ENCODE measurements at places on chromosomes 11 and 22. TPM values are rescaled to one million over a fixed set of nuclear protein-coding genes. Genes with fewer than 3 reads are reported as not detected.

DNA sequence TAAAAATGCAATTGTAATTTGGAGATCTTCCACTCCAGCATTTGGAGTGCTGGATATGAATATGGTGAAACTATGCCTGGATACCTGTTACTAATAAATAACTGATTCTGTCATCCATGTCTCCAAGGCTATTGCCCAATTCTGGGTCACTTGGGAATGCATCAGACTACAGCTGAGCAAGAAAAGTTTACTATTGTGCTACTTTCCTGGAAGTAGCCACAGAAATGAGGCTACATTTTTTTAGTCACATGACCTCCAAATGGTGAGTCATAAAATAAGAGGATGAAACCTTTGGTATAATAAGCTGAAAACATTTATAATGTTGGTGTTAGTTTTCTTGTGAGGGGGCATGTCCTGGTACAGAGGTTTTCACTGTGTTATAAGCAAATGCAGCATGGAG is 44.4 kb downstream of the DCDC1 start:
- DNase-seq = peak; percentile 68

TRIM51 gene
- not detected for total RNA-seq

- DNase-seq = no peak
Observed at GRCh38 chr22:29691636-29692326, 28.0 kb upstream of the CABP7 start.

DNA sequence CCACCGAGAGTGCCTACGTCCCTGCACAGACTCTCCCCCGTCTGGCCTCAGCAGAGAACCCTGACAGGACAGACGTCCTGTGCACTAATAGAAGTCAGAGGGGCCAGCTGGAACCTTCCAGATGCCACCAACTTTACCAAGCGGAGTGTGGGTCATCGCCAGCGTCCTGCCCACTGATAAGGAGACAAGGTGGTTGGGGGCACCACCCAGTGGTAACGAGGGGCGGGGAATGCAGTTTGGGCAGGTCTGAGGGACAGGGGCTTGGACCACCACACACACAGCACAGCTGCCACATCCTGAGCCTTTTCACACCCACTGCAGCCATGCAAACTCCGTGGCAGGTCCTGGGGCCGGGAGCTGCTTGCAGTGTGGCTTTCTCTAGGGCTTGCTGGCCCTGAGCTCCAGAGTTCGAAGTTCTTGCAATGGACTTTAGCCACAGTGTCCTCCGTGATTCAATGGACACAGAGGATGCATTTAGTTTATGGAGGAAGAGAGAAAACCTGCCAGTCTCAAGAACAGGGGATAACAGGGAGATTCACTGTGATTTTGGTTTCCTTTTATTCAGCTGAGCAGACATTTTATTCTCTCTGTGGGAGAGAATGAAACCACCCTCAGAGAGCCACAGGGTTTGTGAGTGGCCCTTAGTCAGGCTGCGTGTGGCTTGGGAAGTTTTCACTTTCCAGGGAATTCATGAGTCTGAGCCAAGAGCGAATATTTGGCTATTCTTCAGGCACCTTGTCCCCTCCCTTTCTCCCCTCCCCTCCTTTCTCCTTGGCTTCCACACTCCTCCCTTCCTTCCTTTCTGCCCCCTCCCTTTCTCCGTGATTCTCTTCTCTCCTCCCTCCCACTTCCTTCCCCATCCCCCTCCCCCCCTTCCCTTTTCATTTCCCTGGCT is 13.1 kb downstream of the MRGPRG start:
- DNase-seq = no peak

CHADL gene
- 3.3 TPM for total RNA-seq

DNA sequence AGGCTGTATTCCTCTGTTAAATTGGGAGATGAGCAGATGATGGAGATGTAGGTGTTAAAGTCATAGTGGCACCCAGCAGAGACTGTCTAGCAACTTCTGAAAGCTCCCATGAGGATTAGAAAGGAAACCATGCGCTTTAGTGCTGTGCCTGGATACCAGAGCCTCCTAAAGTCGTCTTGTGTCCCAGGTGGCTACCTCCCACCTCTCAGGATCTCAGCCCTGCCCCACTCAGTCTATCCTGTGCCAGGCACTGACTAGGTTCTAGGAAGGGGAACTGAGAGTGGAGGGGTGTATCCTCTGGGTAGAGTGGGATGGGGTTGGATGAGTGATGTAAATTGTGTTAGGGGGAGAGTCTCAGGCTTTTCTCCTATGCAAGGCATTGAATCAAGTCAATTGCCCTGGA is 60.2 kb downstream of the KIAA1671 start:
- no peak for DNase-seq

LRRC32 gene
- not detected for total RNA-seq

BIK gene
- total RNA-seq = 2.0 TPM

DNA sequence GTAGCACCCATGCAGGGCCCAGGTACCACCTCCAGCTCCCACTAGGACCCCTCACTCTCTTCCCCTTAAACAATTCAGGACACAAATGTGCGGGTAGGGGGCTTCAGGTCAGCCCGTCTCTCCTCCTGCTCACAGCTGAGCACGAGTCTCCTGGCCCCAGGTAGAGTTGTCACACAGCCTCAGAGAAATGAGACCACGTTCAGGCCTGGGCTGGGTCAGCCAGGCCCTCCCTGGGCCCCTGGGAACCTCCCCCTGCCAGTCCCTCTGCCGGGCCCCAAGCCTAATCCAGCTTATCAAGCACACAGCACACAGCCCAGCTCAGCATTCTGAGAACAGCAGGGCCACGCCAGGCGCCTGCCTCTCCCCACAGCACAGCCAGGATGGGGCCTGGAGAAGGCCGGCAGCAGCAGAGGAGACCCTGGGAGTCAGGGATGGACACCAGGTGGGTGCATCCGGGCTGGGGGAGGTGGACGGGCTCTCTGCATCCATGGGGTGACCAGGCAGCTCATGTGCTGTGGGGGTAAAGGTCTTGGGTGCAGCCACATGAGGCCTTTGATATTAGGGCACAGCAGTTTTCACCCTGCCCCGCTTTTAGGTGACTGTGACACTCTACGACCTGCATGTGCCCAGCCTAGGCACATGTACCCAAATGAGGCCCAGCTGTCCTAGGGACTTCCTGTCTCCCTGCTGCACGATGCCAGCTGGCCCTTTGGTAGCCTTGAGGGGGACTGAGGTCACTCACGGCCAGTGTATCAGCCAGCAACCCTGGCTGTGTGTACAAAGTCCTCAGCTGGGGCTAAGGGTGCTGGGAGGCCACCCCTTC is 87.0 kb downstream of the MORC2 start:
- no peak for DNase-seq

Data from mammary epithelial cell (primary cell).